ENCODE measurements at places on chromosomes 5 and 9. TPM values are rescaled to one million over a fixed set of nuclear protein-coding genes. Genes with fewer than 3 reads are reported as not detected.

Gene SLC6A19
- not detected for total RNA-seq

Gene SEC16A
- 43.5 TPM for total RNA-seq

Gene C5orf58
- not detected for total RNA-seq

DNA sequence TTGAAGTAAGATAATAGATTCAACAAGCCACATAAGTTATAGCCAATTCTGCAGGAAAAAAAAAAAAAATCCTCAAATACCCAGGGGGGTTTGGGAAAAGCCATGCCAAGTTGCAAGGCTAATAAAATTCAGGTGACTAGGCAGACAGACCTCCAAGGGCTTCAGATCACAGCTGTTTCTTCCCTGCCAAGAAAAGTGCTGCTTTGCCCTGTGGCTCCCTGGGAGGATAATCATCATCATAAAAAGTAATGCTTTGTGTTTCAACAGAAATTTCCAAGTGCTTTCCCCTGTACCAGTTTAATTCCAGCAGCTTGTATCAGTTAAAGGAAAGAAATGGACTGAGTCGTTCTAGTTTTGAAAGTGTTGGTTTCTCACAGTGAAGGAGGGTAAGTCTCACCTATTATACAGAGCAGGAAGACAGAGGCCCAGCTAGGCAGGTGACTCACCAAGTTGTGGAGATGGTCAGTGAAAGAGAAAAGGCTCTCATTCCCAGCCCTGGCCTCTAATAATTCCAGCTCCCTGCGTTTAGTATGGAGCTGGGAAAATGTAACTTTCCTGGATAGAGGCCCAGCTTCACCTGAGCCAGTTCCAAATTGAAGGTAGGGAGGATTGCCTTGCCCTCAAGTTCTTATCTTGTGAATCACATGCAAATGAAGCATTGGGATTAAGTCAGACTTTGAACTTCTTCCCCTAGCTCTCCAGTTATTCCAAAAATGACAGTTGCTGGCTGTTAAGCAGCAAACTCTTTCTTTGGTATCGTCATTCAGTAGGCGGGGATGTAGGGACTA is 263.4 kb downstream of the GRIA1 start:
- no peak for DNase-seq

Data from HT-29 (cell line).